ENCODE measurements at places on chromosomes 7 and 10.

DNA sequence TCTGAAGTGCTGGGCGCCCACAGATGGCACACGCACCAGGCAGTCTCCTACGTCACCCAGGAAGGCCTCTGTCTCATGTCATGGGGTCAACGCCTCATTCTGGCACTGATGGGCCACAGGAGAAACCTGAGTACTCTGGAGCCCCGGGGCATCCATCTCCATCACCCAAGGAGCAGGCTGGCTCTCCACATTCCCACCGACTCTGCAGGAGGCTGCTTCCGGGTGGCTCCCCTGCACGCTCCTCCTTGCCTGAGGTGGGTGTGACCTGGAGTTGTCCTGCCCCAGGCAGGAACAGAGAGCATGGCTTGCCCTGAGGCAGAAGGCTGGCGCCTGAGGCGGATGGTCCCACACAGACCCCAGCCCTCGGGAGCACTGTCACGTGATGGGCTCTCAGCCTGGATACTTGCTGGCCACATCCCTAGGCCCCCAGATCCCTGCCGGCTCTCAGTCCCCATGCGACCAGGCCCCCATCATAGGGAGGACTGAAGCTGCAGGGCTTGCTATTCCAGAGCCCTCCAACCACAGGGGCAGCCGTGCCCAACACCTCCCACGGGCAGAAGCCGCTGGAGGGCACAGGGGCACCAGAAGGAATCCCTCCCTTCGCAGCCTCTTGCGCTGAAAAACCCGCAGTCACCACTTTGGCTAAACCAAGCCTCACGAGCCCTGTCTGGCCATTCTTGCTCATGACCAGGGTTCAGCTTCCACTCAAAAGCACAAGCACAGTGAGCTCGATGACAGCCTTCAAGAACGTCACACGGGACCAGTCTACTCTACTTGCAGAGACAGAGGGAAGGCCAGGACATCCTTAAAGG, 80.7 kb downstream of the MAD1L1 start:
- no peak for DNase-seq

- no peak for DNase-seq
Observed at GRCh38 chr7:39458061-39458745, 108.0 kb upstream of the YAE1 start.

DNA sequence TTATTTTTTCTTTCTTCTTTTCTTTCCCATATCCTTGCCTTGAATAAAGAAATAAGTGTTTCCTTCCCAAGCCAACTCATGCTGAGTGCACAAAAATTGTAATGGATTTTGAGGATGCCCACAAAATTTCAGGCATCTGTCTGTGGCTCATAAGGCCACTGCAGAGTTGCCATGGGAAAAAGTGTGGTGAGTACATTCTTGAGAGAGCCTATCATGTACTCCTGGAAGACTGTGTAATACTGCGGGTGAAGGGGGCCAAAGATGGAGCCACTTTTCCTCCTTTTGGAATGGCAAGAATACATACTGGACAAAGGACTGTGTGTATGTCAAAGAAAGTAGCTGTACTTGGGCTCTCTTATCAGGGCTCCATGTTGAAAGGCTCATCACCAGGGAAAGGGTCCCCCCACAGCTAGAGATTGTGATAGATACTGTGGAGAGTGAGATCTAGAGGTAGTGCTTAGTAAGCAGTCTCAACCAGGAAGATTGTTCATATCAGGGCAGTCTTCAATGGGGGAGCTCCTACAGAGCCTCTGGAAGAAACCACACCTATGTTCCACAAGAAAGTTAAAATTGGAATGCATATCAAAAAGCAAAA, 341.6 kb upstream of the KCND2 start:
- DNase-seq, result no peak

GRCh38 chr10:61285749-61286148, 167.4 kb downstream of the TMEM26 start:
- no peak for DNase-seq

DNA sequence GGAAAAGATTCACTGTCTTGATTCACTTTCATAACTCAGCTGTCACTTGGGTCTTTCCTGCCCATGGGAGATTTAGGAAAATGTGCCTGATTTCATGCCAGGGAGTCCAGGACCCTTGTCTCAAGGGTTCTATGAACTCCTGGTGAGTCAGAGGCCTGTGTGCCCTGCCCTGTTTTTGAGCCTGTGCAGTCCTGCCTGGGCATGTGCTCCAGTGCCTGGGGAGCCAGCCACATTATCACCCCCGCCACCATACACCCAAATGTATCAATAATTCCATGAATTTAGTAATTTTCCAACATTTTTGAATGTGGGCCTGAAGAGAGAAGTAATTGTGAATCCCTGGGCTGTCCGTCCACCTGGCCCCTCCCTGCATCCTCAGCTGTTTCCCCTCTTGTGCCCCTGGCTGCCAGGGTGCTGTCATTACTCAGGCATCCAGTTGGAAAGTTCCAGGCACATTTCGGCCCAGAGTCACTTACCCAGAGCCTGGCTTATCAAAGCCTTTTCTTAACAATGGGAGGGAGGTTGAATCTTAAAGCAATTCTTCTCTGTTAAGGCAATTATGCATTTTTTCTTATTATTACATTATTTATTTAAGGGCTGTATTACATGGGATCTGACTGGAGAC, 287.8 kb upstream of the CDC14C start:
- DNase-seq, result no peak

DNA sequence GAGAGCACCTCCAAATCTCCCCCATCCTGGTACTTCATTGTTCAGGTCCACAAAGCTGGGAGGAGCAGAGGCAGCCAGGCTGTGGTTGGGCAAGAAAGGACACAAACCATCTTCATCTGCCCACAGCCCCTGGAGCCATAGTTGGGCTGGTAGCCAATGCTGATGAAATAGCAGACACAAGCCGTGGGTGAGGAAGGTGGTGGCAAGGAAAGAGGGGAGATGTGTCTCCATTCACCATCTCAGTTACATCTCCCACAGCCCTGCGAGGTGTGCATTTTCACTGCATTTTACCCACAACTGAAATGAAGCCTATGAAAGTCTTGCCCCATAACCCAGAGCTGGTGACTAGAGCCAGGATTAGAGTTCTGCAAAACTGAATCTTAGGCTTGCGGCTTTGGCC, 35.0 kb downstream of the PIK3AP1 start:
- DNase-seq, result no peak

DNA sequence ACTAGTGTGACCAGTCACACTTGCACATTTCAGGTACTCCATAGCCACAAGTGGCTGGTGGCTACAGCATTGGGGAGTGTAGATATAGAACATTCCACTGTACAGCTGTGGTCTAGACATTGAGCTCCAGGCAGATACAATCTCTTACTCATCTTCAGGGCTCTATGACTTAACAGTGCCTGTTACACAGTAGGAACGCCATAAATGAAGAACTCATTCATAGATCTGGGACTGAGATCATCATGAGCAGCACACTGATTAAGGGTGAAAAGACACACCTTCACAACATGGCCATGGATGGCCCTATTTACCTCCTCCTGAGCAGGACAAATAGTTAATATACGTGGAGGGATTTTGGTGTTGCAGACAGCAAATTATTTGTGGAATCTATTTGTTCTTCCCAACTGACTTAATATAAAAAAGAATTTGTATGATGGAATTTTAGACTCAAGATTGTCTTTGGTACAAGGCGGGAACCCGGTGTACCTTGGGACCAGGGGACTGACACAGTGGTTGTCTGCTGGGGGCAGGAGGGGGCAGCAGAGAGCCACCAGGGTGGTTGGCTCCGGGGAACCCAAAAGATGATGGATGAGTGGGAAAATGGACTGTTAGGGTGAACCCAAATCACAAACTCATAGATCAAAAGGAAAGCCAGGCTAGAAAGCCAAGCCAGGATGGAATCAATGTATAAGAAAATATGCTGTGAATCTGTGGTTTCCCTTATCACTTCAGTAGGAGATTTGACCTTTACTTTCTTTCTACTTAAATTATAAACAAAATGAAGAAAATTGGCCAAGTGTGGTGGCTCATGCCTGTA, 24.3 kb upstream of the CPA2 start:
- DNase-seq, result no peak

DNA sequence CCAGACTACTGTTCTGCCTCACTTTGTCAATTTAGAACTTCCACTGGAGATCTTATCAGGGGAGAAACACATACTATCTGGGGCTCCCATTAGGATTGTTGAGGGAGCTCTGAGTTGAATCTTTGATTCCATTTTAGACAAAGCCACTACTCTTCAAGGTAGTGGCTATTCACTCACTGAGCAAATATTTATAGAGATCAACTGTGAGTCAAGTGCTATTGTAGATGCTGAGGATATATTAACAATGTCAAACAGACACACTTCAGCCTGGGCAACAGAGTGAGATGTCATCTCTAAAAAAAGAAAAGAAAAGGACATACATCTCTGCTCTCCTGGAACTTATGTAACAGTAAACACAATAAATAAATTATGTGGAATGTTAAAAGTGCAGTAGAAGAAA, 315.3 kb downstream of the PTEN start:
- DNase-seq, result no peak

GRCh38 chr10:2921956-2922680, 145.2 kb upstream of the PFKP start:
- DNase-seq, result no peak

- no peak for DNase-seq
Observed at GRCh38 chr7:19376538-19376937, 231.3 kb upstream of the FERD3L start.

GRCh38 chr10:86960003-86960862, 1.8 kb downstream of the SNCG start:
- no peak for DNase-seq

- DNase-seq, result no peak
Observed at GRCh38 chr10:132429281-132430230, 32.6 kb downstream of the PWWP2B start.

- DNase-seq, result no peak
Observed at GRCh38 chr10:98293550-98294269, 25.7 kb upstream of the LOXL4 start.

GRCh38 chr7:18702071-18702829, 206.7 kb downstream of the HDAC9 start:
- no peak for DNase-seq

DNA sequence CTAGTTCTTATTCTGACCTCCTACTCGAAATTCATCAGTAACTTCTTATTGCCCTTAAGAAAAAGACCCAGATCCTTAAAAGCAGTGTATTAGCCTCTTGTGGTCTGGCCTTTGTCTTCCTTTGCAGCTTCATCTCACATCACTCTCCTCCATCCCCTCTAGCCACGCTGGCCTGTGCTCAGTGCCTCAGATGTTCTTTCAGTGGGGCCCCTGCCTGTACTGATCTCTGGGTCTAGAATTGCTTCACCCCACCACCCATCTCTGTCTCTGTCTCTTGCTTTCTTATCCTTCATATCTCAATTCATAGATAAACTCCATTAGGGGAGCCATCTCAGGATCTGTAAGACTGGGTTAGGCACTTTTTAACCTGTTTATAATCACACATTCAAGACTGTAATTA, 1178.5 kb upstream of the C7orf33 start:
- no peak for DNase-seq

DNA sequence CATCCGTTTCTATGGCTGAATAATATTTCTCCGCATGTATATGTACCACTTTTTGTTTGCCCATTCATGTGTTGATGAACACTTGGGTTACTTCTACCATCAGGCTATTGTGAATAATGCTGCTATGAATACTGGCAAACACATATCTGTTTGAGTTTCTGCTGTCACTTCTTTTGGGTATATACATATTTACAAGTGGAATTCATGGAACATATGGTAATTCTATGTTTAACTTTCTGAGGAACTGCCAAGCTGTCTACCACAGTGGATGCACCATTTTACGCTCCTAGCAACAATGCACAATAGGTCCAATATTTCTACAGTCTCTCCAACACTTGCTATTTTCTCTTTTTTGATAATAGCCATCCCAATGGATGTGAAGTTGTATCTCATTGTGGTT, 5.5 kb upstream of the ZNF488 start:
- no peak for DNase-seq

GRCh38 chr7:31384466-31384865, 43.9 kb upstream of the NEUROD6 start:
- no peak for DNase-seq

DNA sequence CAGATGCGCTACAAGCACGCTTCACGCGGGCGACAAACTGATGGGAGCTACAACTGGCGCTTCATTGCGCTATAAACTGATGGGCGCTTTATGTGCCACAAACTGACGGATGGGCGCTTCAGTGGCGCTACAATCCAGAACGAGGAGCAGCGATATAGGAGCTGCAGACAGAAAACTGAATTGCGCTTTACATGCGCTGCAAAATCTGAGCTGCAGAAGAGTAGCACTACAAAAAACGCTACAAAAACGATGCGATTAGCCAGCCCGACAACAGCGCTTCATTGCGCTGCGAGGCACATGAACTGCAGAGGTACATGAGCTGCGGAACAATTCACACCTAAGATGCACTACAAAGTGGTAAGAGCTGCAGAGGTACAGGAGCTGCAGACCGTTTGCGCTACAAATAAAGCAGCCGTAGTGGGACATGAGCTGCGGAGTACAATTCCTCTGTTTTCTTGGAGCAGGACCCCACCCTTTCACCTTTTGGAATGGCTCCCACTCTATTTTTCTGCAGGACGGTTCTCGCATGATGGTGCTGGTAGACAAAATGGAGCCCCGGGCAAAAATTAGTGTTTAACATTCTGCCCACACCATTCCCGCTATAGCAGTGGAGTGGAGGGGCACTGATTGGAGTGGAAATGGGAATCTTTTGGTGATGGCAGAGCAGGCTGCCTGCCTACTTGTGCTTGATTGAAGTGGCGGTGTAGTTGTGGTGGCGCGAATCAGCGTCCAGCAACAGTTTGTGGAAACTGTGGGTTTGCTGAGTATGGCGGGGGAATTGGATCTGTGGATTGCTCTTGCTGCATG, 1.2 kb upstream of the SGCE start:
- no peak for DNase-seq

- no peak for DNase-seq
Observed at GRCh38 chr7:152521420-152522337, 85.9 kb upstream of the KMT2C start.

DNA sequence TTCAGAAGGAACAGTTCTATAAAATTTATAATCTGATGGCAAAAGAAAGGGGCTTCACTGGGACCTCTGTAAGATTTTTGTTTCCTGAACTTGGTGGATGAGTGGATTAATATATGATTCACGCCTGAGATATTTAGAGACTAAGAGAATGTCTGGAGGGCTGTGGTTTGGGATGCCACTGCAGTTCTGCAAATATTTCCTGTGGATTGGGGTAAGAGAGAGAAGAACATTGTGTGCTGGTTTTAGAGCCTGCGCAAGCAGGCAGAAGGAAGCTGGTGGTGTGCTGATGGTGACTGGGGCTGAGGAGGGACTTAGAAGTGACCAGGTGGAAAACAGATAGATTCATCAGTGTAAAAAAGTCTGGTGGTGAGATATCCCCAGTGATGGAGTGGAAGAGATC, 87.0 kb downstream of the SUGCT start:
- DNase-seq, result no peak

DNA sequence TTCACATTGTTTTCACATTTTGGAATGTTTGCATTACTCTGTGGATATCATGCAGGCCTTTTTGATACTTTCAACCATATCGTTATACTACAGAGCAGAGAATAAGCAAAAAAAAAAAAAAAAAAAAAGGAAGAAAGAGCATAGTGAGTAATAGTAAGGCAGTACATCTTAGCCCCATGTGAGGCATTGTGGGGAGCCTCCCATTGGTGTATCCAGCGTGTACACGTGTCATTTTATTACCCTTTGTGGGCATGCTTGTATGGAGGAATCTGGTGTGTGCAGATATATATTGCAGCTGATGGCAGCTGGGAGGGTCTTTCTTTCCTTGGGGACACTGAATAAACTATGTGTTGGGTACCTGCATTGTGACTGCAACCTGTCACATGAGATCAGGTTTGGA, 19.6 kb downstream of the R3HCC1L start:
- DNase-seq, result no peak

GRCh38 chr7:77197141-77197540, 2.5 kb downstream of the FGL2 start:
- no peak for DNase-seq

- no peak for DNase-seq
Observed at GRCh38 chr10:80460399-80461207, 6.5 kb downstream of the TSPAN14 start.
